ENCODE measurements at places on chromosomes 1 and 21.

GRCh38 chr1:198925567-198925966 is 286.7 kb downstream of the PTPRC start:
- DNase-seq = no peak

GRCh38 chr1:85074365-85074964 is 26.2 kb upstream of the MCOLN3 start:
- no peak for DNase-seq

DNA sequence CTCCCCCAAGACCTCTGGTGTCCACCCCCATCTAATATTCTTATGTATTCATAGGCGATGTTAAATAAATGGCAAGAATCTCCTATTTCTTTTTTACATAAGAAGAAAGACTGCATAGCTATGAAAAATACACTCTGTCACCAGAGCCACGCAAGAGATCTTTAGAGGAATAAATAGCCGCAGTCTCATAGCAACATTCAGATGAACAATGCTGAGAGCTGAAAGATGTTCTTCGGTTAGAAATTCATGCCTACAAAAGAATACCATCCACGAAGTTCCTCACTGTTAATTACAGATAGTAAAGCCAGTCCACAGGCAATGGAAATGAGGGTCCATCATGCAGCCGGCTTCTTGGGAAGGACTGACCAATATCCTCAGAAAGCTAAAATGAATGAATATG is 76.0 kb upstream of the SOD1 start:
- no peak for DNase-seq

GRCh38 chr1:7786795-7787194 is 2.7 kb downstream of the PER3 start:
- no peak for DNase-seq

- DNase-seq = peak; percentile 6
Measured at GRCh38 chr1:206631085-206631509, 4.2 kb upstream of the DYRK3 start.

- no peak for DNase-seq
Measured at GRCh38 chr21:19261731-19262376, 858.3 kb upstream of the TMPRSS15 start.

GRCh38 chr21:36104317-36105300 is 30.3 kb upstream of the CBR3 start:
- DNase-seq = peak; percentile 51

- DNase-seq = no peak
Measured at GRCh38 chr1:43439781-43440180, 13.9 kb downstream of the HYI start.

- DNase-seq = no peak
Measured at GRCh38 chr1:109508001-109508872, 1.3 kb downstream of the AMIGO1 start.

- no peak for DNase-seq
Measured at GRCh38 chr1:247131236-247131635, 27.1 kb upstream of the ZNF669 start.

DNA sequence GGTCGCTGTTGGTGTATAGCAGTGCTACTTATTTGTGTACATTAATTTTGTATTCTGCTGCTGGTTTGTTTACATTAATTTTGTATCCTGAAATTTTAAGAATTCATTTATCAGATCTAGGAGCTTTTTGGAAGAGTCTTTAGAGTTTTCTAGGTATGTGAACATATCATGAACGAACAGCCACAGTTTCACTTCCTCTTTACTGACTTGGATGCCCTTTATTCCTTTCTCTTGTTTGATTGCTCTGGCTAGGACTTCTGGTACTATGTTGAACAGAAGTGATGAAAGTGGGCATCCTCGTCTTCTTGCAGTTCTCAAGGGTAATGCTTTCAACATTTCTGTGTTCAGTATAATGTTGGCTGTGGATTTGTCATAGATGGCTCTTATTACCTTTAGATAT is 1757.9 kb downstream of the BRINP3 start:
- DNase-seq = no peak

- no peak for DNase-seq
Measured at GRCh38 chr1:198837278-198838021, 198.6 kb downstream of the PTPRC start.

DNA sequence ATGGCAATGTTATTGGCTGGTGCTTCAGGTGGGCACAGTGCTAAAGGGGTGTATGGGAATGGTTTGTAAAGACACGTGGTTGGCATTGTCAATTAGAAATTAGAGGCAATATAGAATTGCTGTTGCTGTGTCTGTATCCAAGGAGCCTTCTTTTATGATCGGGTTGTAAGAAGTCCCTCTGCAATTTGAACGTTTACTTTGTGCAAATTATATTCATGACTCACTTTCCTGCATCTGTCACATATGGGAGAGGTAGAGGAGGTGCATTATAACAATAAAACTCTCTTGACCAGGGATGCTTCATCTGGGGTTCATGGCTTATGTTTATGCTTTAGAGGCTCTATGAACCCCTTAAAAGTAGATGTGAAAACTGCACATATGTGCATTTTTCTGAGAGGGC is 130.4 kb upstream of the DNAH14 start:
- DNase-seq = no peak

Measured in activated CD4-positive, alpha-beta T cell treated with anti-CD3 and anti-CD28 coated beads, Interleukin-2, amount 50 U/mL, for 1 hour (primary cell).